ENCODE measurements at places on chromosomes 12 and 14.

GRCh38 chr14:106831322-106831720 is 1304.9 kb downstream of the TMEM121 start:
- DNase-seq, result peak; percentile 23

DNA sequence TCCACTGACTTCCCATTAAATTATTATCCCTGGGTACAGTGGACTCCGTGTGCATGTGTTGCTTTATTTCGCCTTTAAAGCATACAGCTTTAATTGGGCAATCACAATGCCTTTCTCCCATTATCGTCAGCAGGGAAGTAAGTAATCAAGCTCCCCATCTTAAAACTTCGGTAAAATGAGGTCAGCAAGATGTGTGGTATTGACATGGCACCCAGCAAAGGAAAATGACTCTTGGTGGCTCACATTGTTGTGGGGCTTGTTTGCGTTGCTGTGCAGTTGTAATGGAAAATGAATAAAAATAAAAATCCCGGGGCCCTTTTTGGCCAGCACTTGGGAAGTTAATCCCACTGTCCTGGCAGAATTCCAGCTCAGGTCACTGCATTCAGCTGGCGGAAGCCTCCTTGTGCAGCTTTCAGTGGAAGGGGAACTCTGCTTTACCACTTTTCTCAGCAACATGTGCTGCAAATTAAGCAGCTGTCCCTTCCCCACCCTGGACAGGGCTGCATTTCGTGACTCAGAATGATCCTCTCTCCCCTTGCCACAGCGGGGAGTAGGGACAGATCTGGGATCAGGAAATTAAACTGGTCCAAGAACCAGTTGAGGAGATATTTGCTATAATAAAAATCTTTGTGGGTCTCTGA is 13.9 kb upstream of the ATP2A2 start:
- no peak for DNase-seq

GRCh38 chr14:97916100-97916499 is 1118.9 kb downstream of the VRK1 start:
- DNase-seq, result no peak

DNA sequence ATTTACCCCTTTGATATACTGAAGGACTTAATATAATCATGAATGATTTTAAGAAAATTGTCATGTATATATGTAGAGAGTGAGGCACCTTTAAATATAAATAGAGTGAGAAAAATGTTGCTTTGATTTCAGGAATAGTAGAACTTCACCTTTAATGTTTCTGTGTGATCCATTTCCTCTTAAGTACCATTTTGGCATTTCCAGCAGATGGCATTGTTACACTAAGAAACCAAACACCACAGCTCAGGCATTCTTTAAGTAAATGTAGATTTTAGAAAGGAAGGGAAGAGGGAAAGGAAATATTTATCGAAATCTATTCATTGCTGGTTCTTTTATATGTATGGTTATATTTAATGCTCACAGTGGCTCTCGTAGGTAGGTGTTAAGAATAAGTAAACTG is 556.7 kb upstream of the FBXO33 start:
- no peak for DNase-seq

GRCh38 chr14:103385929-103386712 is 906 bp downstream of the MARK3 start:
- DNase-seq, result no peak

- no peak for DNase-seq
Measured at GRCh38 chr12:67222302-67222701, 46.9 kb upstream of the CAND1 start.

DNA sequence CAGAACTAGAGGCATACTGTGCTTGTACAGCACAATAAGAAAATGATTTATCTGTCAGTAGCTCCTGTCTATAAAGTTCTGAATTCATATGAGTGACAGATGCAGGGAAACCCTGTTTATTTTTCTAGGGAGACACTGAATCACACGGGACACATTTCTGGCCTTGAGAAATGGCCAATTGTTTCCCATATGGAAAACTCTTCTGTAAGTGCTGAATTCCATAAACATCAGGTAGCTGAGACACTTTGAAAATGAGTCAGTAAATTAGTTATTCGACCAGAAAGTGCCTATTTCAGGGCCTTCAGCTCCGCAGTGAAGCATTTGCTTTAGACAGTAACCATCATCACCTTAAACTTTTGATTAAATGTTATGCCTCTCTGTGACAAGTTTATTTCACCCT is 184.4 kb downstream of the TMEM132D start:
- DNase-seq, result no peak

DNA sequence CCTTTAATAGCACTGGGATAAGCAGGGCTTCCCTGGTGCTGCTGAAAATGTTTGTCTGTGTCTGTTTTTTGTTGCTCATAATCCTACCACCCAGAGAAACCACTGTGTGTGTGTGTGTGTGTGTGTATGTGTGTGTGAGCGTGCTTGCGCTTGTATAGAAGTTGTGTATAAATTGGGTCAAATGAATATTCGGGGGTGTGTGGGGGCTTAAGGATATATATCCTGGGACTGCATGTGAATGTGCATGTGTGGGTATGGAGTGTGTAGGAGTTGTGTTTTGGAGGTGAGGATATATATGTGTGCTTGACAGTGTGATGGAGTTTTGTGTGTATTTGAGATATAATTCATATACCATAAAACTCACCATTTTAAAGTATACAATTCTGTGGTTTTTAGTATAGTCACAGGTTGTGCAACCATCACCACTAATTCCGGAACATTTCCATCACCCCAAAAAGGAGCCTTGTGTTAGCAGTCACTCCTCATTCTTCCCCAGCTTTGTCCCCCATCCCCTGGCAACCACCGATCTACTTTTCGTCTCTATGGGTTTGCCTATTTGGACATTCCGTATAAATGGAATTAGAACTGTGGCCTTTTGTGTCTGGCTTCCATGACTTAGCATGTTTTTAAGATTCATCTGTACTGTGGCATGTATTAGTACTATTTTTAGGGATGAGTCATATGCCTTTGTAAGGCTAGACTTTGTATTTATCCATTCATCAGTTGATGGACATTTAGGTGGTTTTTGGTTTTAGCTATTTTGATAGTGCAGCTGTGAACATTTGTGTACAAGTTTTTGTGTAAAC is 25.6 kb downstream of the TCTN1 start:
- no peak for DNase-seq

Data from activated naive CD8-positive, alpha-beta T cell treated with anti-CD3 and anti-CD28 coated beads, Interleukin-2, amount 50 U/mL, for 16 hours (primary cell).